DMS153 (cell line): ENCODE measurements at places on chromosomes 6 and 20.

DNA sequence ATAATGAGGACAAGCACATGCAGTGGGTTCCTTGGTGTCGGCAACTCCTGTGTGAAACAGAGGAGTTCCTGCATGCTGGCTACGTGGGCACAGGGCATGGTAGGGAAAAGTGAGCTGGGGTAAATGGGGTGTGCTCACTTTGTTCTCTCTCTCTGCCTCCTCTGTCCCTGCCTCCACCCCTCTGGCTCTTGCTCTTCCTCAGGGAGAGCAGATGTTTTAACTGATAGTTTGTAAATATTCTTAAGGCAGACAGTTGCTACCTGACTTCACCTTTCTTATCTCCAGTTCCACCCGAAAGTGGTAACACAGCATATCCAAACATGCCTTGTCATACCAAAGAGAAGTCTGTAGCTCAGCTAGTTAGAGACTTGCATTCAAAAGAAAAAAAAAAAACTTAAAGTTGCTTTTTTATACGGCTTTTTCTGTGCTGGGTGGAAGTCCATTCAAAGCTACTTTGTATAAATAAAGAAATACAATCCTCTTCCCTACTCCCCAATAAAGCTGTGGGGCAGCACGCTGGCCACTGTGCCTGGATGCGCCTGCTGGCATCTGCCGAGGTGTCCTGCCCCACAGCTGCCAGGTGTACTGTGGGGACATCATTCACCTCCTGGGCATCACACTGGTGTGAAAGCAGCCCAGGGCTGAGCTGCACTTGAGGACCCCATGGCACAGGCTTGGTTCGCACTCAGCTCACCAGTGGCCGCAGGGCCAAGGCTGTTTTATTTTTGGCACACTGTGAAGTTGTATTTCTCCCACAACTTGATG, 93.6 kb downstream of the FOXC1 start:
- DNase-seq, result no peak

DNA sequence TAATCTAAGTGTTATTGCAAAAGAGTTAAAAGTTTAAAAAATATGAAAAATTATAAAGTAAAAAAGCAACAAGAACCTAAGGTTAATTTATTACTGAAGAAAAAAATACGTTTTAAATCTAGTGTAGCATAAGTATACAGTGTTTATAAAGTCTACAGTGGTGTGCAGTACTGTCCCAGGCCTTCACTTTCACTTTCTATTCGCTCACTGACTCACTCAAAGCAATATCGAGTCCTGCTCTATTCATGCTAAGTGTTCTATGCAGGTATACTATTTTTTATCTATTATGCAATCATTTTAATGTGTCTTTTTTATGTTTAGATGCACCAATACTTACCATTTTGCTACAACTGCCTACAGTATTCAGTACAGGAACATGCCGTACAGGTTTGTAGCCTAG, 113.0 kb downstream of the MANEA start:
- no peak for DNase-seq

- peak; percentile 12 for DNase-seq
These were observed 155.2 kb upstream of the RIN2 start for GRCh38 chr20:19602675-19603375.

DNA sequence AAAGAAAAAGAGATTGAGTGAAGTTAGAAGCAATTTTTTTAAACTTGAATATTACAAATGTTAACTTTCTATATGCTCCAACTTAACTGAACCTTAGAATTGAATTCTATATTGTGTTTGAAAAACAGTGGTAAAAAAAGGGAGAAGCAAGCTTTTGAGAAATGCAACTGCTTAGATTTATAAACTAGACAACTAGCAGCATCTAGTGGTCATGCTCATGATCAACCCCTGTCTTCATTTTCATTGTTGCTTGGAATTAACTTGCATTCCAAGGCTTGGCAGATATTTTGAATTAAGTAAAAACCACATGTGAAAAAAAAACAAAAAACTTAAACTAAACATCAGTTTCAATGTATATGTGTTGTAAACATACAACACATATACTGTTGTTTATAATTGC, 113.1 kb downstream of the C6orf58 start:
- no peak for DNase-seq

GRCh38 chr6:24415753-24416152, 13.0 kb downstream of the MRS2 start:
- no peak for DNase-seq

- DNase-seq, result no peak
These were observed 837 bp upstream of the MAD2L1BP start for GRCh38 chr6:43634702-43635303.

DNA sequence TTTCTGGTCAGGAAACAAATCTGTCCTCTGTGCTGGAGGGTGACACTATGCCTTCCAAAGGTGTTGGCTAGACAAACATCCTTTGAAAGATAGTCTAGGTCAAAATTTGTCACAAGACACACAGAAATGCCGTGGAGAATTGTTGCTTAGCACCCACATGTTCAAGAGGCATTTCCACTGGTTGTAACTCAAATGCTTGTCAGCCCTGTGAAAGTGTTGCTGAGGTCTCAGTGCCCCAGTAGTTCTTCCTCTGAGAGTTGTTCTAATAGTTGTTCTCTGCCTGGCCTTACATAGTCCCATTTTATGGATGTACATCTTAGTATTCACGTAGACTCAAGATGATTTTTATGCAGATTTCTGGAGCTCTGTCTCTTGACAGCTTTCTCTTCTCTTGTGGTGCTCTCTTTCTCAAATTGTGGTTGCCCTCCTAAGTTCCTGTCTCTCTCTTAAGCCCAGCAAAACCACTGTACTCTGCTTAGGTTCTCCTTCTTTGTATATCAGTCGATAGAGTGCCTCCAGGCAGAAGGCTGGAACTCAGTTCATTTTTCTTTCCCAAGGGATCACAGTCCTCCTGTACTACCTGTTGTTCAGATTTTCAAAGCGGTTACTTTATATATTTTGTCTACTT, 39.5 kb upstream of the REV3L start:
- no peak for DNase-seq

- peak; percentile 31 for DNase-seq
These were observed 51.1 kb downstream of the GGTLC1 start for GRCh38 chr20:23937303-23938117.

DNA sequence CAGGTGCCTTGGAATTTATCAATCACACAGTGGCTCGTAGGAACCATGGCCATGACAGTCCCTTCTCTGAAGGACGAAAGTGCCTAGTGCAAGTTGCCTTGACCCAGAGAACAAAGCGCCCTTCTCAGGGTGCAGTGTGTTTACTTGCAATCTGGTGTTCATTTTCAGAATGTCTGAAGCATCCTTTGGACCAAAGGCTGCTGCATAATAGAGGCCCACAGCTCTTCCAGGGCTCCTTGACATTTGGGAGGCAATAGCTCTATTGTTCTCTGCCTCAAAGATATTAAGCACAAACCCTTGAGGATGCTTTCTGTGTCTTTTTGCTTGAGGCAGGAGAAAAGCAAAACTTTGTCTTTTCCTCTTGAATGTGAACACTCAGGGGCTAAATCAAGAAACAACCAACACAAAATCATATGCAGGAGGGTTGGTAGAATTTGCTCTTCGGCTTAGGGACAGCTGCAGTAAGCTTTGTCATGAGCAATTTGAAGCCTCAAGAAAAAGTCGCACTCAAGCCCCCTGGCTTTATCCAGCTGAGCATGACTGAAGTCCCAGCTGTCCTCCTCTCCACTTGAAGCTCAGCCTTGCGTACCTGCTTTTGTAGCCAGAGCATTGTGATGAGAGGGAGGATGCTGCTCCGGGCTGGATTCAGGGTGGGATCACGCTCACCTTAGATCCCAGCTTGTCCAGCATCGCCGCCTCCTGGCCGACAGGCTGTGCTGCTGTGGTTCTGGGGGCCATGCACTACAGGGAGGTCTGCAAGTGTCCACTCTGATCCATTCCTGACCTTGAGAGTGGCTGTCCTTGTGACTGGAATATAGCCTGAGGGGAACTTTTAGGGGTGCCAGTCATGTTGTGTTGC, 495.4 kb downstream of the CDH26 start:
- DNase-seq, result no peak

DNA sequence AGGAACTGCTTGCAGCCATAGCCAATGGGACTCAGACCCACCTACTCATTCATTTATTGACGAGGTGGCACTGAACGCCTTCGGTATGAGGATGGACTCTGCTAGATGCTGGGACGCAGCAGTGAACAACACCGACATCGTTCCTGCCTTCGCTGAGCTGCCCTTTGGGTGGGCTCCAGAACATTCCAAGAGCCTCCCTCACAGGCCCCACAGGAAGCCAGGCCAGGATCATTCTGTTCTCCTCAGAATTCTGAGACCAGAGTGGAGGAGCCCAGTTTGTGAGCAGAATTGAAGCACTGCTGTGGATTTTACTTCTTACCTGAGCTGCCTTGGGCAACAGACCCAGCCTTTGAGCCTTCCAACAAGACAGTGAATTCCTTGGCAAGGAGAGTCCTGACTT, 82.1 kb downstream of the KCNB1 start:
- DNase-seq, result no peak

DNA sequence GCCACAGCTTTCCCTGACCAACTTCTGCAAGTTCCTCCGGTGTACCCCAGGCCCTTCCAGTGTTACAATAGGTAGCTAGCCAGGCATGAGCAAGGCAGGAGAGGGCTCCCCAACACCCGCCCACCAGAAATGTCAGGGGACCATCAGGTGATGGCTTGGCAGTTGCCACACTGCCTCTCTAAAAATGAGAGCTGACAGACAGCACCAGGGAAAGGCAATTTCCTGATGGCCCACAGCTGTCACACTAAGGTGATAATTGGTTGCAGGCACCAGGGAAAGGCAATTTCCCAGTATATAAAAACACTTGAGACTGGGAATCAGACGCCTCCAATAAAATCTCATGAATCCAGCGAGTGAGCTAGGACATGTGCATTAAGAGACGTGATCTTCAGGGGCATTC, 49.9 kb downstream of the PXDC1 start:
- no peak for DNase-seq

- no peak for DNase-seq
These were observed 13.4 kb downstream of the CAPN11 start for GRCh38 chr6:44171899-44172546.

DNA sequence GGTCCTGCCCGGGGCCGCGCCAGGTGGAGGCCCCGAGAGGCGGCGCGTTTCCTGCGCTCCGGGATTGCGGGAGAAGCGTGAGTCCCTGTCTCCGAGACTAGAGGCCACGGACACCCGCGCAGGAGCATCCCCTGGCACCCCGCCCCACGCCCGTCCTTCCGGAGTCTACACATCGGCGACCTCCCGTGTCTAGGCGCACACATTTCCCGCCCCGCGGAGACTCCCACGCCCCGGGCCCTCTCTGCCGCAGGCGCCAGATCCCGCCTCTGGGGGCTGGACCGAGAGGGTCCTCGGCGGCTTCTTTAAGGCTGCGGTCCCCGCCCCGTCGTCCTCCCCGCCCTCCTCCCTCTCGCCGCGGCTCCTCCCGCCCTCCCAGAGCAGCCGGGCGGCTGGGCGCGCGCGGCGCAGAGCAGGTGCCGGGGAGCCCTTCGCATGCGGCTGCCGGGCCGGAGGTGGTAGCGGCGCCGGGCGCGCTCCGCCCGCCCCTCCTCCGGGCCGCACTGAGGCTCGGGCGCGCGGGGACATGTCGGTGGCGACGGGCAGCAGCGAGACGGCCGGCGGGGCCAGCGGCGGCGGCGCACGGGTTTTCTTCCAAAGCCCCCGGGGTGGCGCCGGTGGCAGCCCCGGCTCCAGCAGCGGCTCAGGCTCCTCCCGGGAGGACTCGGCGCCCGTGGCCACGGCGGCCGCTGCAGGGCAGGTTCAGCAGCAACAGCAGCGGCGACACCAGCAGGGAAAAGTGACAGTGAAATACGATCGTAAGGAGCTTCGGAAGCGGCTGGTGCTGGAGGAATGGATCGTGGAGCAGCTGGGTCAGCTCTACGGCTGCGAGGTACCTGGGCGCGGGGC, at the start of gene PPP1R14C:
Gene PPP1R14C, plus strand, starts transcription at position 375 of the 846 bp plus-strand sequence. Its CDS starts 149 bp downstream, at position 524.
- DNase-seq, result no peak

- DNase-seq, result no peak
These were observed 65.4 kb downstream of the IGF2R start for GRCh38 chr6:160034036-160034930.

- DNase-seq, result peak; percentile 90
These were observed 2.3 kb downstream of the RBM38 start for GRCh38 chr20:57393321-57394120.

DNA sequence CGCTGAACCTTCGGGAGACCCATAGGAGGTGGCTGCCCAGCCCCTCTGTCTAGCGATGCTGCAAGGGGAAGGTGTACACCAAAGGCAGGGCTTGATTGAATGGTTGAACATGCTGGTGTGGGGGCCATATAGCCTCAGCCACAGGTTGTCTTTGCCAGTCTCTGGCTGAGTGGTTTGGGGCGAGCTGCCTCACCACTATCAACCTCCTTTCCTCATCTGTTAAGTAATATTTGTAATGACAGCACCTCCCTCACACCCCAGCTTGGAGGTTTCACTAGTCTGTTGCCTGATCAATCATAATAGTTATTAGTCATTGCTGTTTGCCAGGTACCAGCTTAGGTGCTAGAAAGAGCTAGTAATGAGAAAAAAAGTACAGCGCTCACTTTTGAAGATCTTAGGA, 11.8 kb upstream of the ZNF831 start:
- DNase-seq, result no peak

- DNase-seq, result no peak
These were observed 714.0 kb downstream of the UTRN start for GRCh38 chr6:144999127-144999526.

DNA sequence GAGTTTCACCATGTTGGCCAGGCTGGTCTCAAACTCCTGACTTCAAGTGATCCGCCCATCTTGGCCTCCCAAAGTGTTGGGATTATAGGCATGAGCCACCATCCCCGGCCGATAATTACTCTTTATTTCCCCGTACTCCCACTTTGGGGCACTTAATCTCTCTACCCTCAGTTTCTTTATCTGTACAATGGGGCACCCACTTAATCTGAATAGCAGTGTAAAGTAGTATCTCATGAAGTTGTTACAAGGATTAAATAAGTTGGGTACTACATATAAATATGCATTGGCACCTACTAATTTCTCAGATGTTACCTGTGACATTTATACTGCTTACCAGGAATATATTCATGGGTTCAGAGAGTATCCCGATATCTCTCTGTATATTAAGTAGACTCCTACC, 15.2 kb downstream of the GINM1 start:
- DNase-seq, result no peak

- DNase-seq, result no peak
These were observed 39.9 kb upstream of the BEND6 start for GRCh38 chr6:56914798-56915658.

DNA sequence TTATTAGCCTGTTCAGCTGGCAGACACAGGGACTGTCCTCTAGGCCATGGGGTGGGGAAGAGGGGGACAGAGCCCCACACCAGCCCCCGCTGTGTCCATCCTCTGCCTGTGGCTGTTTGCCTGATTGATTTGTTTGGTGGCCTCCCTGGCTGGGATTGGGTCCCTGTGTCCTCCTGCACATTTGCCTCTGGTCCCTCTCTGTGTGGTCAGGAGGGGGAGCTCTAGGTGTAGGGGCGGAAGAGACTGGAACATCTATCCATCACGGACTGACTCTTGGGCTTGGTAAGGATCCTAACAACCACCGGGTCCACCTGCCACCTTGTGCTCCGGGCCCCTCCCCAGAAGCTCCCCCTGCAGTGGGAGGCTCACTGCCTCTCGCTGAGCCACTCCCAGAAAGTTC, 38.4 kb upstream of the CCDC167 start:
- no peak for DNase-seq

DNA sequence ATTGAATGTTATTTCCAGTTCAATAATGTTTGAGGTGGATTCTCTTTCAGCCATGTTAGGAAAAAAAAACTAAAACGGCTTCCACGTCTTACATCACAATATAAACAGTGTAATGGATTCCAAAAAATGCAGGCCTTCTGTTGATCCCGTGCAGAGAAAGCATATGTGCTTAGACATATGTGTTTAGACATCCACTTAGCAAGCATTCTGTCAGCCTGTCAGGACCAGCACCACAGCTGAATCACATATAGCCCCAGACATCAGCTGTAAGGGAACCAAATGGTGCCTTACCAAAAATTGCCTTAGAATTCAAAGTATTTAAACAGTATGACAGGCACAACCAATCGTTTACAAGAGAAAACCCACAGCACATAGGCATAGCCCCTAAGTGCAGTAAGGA, 304.9 kb downstream of the EYA4 start:
- no peak for DNase-seq
